ENCODE measurements at places on chromosomes 1 and 21. TPM values are rescaled to one million over a fixed set of nuclear protein-coding genes. Genes with fewer than 3 reads are reported as not detected.

The CCSAP gene
- total RNA-seq = 14.4 TPM

The CD55 gene
- 59.5 TPM for total RNA-seq

The GJA5 gene
- total RNA-seq = not detected

The PRAMEF1 gene
- not detected for total RNA-seq

All from SJSA1 (cell line).